Vagina (tissue), 2 donors: ENCODE measurements at places on chromosomes 4 and X.

- DNase-seq, result no peak
Observed at GRCh38 chr4:154911097-154911496, 130.0 kb downstream of the RBM46 start.

- DNase-seq, result no peak
Observed at GRCh38 chrX:121851033-121851432, 803.6 kb downstream of the GLUD2 start.

GRCh38 chrX:14546190-14546589 is 16.9 kb downstream of the GLRA2 start:
- no peak for DNase-seq

DNA sequence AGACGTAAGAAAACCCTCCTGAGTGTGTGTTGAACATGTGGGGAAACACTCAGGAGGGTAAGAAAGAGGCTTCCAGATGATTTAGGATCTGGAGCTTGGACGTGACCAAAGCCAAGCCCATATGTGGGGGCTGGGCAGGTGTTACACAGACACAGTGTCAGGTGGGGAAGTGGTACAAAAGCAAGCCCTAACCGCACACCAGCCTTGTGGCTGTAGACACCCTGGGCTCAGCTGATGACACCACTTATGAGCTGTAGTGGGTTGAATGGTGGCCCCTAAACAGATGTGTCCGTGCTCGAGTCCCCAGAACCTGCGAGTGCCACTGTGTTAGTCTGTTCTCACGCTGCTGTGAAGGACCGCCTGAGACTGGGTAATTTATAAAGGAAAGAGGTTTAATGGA is 25.0 kb upstream of the NSG1 start:
- DNase-seq, result no peak

DNA sequence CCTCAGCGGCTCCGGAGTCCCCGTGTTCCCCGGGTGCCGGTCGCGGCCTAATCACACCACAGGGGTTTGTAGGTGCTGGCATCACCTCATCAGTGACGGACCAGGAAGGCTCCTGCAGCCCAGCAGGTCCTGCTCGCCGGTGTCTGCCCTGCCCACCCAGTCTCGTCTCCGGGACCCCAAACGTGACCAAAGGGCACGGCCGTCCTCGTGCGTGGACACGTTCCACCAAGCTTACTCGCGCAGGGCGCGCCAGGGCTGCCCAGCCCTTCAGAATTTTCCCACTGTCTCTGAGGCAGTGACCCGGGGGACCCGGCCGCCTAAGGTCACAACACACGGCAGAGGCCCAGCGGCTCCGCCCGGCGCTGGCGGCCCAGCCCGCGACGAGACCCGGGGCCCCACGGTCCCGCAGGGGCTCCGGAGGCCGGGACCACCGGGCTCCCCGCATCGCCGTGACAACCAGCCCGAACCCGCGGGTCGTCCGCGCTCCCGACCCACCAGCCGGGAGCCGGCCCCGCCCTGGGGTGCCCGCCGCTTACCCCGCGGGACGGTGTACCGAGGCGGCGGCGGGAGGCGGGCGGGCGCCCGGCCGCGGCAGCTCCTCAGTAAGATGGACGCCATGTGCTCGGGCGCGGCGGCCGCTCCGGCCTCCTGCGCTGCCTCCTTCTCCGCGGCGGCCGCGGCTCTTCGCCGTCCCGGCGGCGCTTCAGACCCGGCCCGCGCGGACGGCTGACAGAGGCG is 454 bp downstream of the LETM1 start:
- DNase-seq, result no peak

DNA sequence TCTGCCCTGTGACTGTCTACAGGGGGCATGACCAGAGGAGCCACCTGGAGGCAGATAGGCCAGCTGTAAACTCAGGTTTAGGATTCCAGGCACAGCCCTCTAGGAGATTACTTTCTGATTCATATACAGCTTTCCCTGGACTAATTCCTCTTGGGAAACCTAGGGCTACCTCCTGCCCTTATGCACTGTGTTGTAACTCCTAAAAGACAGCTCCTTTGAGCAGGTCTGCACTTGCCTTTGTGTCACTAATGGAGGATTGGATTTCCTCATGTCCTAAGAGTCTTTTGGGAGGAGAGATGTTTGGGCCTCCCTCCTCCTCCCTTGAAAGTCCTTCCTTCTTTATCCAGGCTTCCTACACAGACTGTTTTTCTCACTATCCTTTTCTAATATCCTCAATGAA is 202.0 kb downstream of the PCDH19 start:
- DNase-seq, result no peak

DNA sequence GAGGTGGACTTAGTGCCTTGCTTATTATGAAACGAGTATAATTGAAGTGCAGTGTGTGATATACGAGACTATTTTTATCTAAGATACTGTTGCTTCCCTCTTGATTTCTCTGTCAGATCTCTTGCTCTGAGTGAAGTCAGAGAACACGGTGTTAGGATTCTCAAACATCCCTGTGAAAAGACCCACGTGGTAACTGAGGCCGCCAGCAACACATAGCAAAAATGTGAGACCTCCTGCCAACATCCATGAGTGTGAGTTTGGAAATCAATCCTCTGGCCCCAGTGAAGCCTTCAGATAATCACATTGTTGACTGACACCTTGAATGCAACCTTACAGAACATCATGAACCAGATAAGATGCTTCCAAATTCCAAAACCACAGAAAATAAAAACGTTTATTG is 954.4 kb downstream of the FAT4 start:
- no peak for DNase-seq

GRCh38 chr4:60953826-60954225 is 246.3 kb upstream of the ADGRL3 start:
- no peak for DNase-seq

- DNase-seq, result no peak
Observed at GRCh38 chr4:60683973-60684372, 516.2 kb upstream of the ADGRL3 start.

DNA sequence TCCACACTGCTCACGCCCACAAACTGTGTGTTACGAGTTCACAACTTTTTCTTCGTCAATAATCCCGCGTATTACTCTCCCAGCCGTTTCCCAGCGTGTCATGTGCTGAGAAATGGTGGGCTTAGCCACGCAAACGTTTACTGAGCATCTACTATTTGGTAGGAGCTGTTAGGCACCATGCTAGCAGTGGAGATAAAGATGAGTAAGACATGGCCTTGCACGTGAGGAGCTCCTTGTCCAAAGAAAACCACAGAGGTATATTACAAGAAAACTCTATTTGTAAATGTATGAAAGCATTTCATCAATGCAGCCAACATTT is 821 bp upstream of the TMEM128 start:
- no peak for DNase-seq

GRCh38 chrX:147079974-147080373 is 265.4 kb upstream of the CXorf51A start:
- DNase-seq, result no peak

DNA sequence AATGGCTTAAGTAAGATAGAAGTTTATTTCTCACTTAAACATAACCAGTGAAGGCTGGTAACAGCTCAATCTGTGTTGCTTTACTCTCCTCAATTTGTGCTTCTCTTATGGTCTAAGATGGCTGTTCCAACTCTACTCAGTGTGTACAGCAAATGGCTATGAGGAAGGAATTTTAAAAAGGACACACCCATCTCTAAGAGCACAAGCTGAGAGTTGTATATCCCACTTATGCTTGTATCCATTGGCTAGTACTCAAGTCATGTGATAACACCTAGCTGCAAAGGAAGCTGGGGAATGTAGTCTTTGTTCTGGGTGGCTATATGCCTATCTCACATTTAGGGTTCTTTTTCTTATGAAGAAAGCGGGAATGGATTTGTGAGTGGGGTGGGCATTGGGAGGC is 63.3 kb downstream of the GPAT3 start:
- no peak for DNase-seq

DNA sequence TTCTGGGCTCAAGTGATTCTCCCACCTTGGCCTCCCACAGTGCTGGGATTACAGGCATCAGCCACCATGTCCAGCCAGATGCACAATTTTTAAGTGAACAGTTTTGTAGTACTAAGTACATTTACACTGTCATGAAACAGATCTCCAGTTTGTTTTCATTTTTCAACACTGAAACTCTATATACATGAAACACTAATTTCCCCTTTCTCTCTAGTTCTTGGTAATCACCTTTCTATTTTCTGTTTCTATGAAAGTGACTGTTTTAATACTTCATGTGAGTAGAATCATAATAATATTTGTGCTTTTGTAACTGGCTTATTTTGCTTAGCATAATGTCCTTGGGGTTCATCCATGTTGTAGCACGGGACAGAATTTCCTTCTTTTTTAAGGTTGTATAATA is 237.4 kb downstream of the CAMK2D start:
- no peak for DNase-seq

DNA sequence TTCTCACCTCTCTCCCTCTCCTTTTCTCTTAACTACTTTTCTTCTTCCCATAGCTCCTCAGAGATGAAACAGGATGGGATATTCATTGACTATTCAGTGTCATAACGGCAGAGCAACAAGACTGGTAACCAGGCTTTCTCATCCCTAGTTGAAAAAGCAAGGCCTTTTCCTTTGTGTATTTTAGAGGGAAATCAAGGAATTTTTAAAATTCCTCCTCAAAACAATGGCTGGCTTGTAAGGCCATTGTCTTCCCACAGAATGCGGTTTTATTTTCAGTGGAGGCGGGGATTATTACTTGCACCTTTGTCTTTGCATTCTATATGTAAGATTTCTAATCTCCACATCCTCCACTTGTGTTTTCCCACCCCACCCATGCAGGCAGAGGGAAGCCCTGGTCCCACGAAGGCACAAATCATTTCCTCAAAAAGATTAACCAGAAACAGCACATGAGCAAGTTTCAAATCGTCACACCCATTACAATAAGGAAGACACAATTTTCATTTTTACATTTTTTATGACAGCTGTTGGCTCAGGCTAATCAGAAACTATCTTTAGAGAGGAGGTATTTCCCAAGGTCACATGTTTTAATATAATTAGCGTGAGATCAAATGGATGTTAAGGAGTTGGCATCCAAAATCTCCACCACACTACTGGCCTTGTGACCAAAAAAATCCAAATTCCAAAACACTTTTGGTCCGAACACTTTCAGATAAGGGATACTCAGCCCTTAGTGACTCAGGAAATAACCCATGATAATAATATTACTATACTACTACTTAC is 53.0 kb upstream of the KDR start:
- no peak for DNase-seq

DNA sequence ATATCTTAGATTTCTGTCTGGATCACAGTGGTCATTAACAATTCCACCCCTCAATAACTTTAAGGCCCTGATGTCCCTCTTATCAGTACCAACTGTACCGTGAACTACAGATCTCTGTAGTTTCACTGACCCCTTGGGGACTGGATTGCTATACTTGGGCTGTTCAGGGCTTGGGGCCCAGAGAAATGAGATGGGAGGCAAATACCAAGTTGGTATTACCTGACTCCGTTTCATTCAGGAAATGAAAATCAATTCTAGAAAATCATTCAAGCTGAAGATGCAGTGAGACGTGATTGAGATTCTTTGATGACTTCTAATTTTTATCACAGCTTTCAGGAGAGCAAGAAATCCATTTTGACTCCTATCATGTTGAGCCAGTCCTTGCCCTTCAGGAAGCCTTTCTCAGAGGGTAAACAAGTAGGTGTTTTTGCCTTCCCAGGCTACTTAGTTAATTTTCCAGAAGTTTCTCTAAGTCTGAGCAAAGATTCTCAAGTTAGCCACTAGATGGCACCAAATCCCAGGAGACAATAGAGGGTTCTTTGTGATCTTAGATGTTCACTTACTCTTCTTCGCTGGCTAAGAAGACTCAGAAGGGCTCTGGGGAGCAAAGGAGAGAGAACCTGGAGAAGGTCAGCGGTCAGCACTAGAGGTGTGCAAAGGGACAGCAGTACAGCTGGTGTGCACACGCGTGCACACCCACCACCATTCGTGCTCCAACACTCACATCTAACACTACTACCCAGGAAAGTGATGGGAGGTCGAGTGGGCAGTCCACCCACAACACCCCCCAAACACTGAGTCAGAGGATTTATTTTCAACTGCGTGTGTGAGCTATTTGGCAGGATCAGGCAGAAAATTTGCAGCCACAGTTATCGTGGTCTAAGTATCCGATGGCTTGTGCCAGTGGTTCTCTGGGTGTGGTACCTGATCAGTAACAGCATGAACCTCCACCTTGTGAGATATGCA is 7.4 kb downstream of the HNRNPH2 start:
- DNase-seq, result no peak

DNA sequence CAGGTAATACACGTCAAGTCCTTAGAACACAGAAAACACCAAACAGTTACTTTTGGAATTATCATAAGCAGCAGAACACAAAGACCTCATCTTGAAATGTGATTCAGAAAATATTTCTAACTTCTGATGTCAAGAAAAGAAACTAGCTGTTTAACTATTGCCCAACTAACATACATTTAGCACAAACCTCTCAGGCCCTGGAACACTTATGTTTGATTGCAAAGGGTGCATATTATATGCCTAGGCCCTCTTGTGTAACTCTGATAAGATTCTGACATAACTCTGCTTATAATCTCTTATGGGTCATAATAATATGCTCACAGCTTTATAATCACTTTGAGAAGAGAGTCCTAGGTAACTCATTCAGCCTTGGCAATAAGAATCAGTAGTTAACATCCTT is 62.6 kb downstream of the TBC1D9 start:
- DNase-seq, result no peak

DNA sequence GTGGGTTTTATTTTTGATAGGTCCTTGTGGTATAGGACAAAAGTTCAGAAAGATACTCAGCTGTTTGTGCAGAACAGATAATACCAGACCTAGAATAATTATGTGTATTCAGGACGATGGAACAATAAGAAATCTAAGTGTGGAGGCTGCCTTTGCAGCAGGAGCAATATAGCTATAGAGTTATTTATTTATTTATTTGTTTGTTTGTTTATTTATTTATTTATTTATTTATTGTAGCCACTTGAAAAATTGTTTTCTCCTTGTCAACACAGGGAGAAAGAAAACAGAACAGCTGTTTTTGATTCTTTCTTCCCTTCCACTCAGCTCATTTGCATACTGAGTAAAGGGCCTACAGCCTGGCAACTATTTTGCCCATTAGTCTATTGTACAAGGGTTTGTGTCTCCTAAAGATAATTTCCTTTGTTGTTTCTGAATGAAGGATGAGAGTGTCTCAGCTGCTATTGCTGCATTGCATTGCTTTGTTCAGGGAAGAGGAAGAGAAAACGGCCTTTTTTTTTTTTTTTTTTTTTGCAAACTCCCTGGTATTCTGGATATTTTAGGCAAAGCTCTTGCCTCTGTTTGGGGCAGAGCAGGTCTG is 56.0 kb upstream of the ESX1 start:
- no peak for DNase-seq

- no peak for DNase-seq
Observed at GRCh38 chr4:177131736-177132135, 177.9 kb upstream of the NEIL3 start.

DNA sequence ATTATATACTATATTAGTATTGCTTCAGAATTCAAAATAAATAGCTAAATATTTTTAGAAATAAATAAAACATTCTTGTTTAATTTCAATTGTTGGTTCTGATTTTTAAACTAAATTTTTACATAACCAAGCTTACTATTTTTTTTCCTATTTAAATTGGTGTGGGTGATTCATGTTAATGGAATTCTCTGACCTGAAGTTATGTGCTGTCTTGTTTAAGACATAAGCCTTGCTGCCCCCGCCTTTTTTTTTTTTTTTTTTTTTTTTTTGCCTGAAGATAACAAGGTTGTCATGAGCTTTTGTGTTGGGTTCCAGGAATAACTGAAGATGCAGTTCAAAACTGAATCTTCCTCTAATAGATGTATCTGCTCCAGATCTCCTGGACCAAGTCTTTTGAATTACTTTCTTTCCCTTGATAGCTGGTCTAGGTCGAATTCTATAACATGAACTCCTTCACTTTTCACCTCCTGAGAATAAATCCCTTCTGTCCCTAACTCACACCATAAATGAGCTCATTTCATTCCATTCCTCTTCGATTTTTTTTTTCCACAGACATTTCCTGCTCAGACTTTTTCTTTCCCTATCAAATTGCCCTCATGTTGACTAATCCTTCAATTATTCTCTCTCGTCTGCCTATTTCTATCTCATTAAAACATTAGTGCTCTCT is 261.5 kb upstream of the FTHL17 start:
- DNase-seq, result no peak
